Effector CD4-positive, alpha-beta T cell (primary cell): ENCODE measurements at places on chromosomes 4 and X.

DNA sequence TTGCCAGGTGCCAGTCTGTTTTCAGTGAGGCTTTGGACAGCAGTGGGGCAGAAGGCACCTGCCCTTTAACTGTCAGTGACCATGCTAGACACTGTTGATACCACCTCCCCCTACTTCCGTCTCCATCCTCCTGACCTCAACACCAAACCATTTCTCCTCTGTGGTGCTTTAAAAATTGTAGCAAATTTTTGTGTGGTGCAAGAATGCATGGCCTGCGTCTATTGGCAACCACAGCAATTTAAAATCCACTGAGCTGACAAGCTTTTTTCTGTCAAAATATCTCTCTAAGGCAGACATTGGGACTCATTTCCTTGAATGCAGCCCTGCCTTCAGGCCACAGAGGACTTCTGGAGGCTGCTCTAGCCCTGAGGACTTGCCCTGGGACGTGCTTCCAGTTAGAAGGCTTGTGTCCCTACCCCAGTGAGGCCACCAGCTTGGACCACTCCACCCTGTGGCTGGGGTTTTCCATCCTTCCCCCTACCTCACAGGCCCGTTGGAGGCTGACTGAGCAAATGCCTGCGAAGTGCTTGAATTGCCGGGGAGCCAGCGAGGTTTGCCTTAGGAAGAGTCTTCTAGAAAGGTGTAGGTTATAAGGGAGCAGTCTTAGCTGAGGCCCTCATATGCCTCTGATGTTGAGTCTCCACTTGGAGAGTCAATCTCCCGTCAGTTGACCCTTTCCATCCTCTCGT lies 6.9 kb downstream of the PRRG3 start:
- DNase-seq: no peak

DNA sequence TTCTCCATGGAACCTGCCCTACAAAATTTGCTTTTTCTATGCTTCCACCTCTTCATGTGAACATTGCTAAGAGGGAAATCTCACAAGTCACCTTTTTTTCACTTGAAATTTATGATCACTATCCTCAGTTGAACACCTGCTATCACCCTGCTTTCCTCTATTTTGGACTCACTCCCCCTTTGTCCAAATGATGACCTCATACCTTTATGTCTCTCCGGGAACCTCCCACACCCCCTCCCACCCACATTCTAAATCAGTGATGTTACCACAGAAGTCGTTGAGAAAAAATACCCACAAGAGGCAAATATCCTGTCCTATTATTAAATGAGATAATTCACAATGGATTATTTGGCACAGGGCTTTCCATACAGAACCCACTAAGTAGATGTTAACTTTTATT lies 156.5 kb downstream of the RNF150 start:
- no peak for DNase-seq

- peak; percentile 60 for DNase-seq
These were observed 733 bp downstream of the FRYL start for GRCh38 chr4:48779095-48779997.

DNA sequence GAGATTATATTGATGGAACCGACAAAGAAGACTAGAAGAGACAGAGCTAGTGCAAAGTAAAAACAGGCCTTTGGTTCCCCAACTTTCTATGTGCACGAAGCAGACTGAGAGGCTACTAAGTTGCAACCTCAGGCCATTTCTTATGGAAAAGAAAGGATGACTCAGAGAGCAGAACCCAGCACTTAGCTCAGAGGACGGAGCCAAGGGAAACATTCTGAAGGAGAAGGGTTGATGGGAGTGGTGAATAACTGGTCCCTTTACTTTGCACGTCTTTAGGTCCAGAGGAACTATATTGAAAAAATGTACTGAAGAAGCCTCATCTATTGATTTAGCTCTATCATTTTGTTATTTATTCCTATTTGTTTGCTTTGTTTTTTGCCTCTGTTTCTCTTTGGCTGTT lies 182.1 kb downstream of the CPE start:
- no peak for DNase-seq

GRCh38 chrX:104250470-104250869 lies 4.3 kb downstream of the ESX1 start:
- DNase-seq: no peak

- DNase-seq: no peak
These were observed 91.0 kb upstream of the BCOR start for GRCh38 chrX:40188573-40189417.

DNA sequence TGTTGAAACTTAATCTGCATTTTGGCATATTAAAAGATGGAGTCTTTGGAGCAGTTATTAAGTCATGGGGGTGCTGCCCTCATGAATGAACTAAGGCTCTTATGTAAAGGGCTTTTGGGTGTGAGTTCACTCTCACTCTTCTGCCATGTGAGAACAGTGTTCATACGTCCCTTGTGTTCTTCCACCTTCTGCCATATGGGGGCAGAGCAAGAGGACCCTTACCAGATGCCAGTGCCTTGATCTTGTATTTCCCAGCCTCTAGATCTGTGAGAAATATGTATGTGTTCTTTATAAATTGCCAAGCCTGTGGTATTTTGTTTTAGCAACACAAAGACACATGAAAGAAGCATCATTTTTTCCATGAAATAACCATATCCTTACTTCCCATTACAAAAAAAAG lies 213.9 kb downstream of the SPOCK3 start:
- no peak for DNase-seq

GRCh38 chr4:7359400-7360062 lies 75.2 kb downstream of the PSAPL1 start:
- no peak for DNase-seq

DNA sequence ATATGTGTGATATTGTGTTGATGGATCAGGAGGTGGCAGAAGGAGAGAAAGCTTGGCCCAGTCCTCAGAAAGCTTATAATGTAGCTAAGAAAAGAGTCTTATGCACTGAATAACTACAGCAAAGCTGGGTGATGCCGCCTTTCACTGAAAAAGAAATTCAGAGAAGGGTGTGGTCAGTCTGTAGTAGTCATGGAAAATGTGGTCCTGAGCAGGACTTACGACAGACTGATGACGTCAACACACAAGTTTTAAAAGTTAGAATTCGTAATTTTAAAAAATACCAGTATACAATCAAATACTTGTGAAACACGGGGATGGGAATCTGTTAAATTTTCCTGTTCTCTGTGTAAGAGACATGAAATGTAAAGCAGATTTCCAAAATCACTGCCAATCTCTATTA lies 87.0 kb upstream of the RAPGEF2 start:
- no peak for DNase-seq

DNA sequence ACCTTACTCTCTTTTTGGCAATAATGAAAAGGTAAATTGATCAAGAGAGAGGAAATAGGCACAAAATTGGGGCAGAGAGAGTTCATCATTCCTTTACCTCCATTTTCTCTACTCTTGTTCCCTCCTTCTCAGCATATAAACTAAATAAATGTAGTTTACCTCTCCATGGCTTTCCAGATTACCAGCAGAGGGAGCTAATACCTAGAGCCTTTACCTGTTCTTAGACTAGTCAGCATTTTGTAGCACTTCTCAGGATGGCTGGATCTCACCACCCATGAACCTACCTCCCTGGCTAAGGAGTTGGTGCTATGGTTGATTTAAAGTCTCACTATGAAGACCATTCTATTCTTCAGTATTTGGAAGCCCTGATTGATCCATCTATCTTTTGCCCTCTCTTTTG lies 15.7 kb downstream of the OFD1 start:
- DNase-seq: no peak

- DNase-seq: no peak
These were observed 57.7 kb upstream of the SEC24B start for GRCh38 chr4:109375778-109376414.

DNA sequence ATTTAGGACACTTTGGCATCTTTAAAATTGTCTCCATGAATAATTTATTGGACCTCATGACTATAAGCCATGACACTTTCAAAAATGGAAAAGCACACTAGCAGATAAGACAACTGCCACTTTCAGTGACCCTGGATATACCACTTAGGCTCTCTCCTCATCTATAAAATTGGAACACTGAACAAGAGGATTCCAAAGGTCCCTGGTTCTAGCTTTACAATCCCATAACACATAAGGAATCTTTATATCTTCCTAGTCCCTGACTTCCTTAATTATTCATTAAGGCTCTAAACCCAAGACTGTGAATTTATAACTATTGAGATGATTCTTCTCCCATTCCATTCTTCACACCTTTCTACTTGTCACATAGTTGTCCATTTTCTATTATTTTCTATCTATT lies 190.2 kb downstream of the SCFD2 start:
- no peak for DNase-seq

- DNase-seq: peak; percentile 31
These were observed 251.4 kb upstream of the DDX53 start for GRCh38 chrX:22748093-22748999.

GRCh38 chr4:18020145-18020670 lies 1.3 kb downstream of the LCORL start:
- no peak for DNase-seq

DNA sequence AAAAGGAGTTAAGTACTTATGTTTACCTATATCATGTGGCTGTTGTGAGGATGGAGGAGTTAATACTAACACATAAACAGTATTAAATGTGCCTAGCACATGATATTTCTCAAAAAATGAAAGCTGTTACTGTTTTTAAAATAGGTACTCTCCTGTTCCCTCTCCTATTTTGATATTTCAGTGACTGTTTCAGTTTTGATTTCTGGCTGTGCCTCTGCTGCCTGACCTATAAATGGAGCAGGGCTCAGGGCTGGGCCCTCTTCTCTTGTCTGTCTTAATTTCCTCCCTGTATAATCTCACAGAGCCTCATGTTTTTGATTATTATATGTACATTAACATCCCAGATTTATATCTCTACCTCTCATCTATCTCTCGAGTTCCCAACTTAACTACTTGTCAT lies 93.3 kb downstream of the UGT8 start:
- DNase-seq: no peak
